ENCODE measurements at places on chromosomes 11 and 22. TPM values are rescaled to one million over a fixed set of nuclear protein-coding genes. Genes with fewer than 3 reads are reported as not detected.

CDC42BPG gene
- total RNA-seq: 2.1 TPM

PRAME gene
- total RNA-seq: not detected

CASP5 gene
- not detected for total RNA-seq

PKDREJ gene
- total RNA-seq: under 0.01 TPM

SWAP70 gene
- 15.0 TPM for total RNA-seq

APOA5 gene
- not detected for total RNA-seq

CASTOR1 gene
- 2.5 TPM for total RNA-seq

TMEM151A gene
- 23.5 TPM for total RNA-seq

H19 gene
- 9.5 TPM for total RNA-seq

EMID1 gene
- total RNA-seq: 21.5 TPM

INPP5J gene
- total RNA-seq: 3.7 TPM

MS4A6E gene
- total RNA-seq: not detected

DEUP1 gene
- total RNA-seq: 1.8 TPM

GPR83 gene
- total RNA-seq: 4.4 TPM

OR51E1 gene
- total RNA-seq: 0.23 TPM

PRRG4 gene
- total RNA-seq: 0.46 TPM

ZNF215 gene
- total RNA-seq: 3.5 TPM

SCYL1 gene
- total RNA-seq: 40.6 TPM

LRRC10B gene
- total RNA-seq: 6.7 TPM

IL17REL gene
- total RNA-seq: 0.69 TPM

TREH gene
- not detected for total RNA-seq

MYEOV gene
- total RNA-seq: not detected

KDELR3 gene
- 1.2 TPM for total RNA-seq

MS4A4E gene
- total RNA-seq: not detected

TRIM6 gene
- 1.2 TPM for total RNA-seq

SEC14L6 gene
- total RNA-seq: 2.1 TPM

MS4A15 gene
- not detected for total RNA-seq
